ENCODE measurements at places on chromosomes 3 and 15.

DNA sequence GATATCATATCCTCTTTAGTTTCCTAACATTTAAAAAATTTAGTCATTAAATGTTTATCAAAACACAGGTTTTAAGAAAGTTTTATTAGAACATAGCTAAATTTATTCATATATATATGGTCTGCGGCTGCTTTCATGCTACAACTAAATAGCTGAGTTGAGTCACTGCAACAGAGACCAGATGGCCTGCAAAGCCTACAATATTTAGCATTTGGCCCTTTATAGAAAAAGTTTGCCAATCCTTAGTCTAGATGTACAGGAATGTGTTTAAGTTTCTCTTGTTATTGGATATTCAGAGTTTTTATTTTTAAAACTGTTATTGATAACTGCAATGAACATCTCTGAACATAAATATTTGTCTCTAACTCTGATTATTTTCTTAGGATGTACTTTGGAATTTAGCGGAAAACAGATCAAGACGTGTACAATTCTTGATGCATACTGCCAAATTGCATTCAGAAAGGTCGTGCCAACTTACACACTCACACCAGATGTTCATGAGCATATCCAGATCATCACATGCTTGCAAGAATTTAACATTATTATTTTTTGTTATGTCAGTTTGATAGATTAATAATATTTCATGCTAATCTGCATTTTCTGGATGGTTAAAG, 157.9 kb downstream of the STAC start:
- DNase-seq, result no peak

DNA sequence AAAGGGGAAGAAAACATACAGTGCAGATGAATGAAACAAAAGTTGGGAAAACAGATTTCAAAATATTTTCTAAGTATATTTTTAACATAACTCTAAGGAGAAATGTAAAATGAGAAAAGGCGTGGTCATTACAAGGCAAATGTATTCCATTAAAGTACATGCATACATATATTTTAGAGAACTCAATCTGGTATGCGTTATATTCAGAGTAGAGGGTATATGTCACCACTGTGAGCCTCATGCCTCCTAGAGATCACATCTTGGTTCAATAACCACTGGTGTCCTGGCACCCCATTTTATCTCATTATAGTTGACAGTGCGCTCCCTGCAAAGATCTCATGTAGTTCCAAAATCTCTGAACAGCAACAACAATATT, 77.5 kb downstream of the SMARCC1 start:
- DNase-seq, result no peak

- DNase-seq, result no peak
These were observed 34.6 kb downstream of the IGSF10 start for GRCh38 chr3:151426341-151426657.

DNA sequence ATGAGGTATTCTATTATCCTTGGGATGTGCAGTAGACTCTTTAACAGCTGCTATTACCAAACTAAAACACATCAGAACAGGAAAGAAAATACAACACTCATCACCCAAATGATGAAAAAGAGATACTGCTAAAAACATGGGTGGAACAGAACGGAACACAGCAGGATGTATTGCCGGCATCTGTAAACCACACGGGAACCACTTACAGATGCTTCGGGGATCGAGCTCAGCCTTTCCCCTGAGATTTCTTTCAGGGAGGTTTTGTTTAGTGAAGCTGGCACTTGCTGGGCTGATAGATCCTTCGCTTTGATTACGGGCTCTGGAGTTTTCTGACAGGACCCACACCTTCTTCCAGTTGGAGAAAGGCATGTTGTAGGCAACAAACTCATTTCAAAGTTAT, 182.3 kb upstream of the FAM3D start:
- peak; percentile 36 for DNase-seq

GRCh38 chr15:57557267-57557666, 34.4 kb upstream of the MYZAP start:
- DNase-seq, result no peak

DNA sequence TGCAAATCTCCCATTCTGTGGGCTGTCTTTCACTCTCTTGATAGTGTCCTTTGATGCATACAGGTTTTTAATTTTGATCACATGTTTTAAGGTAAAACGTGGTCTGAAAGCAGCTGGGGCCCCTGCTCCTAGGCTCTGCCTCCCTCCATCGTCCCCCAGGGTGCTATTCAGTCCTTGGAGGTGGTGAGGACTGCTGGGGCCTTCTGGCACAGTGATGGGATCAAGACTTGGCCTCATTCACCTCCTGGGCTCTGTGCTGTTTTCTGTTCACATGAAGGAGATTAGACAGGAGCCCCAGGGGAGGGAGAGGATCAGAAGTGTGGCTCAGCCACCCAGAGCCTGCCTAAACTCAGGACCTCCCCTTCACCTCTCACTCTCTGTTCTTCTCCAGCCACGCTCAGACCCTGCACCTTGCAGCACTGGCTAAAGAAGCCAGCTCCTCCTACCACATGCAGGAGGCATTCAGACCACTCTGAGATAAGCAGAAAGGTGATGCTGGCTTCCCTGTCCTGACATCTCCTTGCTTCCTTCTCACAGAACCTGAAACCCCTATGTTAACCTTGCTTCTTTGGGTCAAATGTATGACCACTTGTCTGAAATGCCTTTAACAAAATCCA, 43.9 kb downstream of the PAQR5 start:
- no peak for DNase-seq

DNA sequence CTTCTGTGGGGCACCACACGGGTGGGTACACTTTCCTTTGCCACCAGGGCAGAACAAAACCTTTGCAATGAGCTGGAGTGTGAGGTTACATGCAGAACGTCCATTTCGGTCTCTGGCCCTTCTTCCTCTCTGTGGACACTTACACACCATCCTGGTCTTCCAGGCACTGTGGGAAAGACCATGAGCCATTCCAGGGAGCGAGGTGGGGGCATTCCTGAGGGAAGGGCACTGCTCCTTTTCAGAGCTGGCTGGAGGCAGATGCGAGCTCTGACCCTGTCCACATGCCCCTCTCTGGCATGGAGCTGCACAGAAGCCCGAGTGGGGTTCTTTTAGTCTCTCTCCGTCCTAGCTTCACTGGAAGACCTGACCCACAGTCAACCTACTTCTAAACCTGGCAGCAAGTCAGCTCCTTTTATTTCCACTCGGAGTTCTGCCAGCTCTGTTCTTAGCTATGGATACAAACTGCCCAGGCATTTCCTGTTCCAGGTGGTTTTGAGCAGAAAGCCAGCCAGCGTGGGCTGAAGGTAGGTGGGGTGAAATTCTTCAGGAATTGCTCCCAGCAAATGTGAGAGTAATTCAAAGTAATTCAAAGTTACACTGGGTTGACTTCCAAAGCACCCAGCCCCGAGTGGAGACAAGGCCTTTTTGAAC, 281.4 kb downstream of the ADAMTS17 start:
- no peak for DNase-seq

DNA sequence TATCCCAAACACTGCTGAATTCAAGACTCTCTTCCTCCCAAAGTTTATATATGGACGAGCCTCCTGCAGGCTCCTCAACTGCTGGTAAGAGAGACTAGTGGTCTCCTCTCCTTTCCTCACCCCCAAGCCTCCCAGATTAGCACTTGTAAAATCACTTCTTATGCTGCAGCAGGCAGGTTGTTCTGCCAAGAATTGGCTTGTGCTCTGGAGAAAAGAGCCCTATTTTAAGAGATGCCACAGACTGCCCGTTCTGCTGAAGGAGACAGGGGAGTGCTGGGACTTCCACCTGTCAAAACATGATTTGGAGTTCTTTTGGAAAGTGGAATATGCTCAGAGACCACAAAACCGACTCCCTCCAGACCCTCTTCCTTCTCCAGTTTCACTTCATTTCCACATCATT, 230.9 kb upstream of the EIF1B start:
- no peak for DNase-seq

DNA sequence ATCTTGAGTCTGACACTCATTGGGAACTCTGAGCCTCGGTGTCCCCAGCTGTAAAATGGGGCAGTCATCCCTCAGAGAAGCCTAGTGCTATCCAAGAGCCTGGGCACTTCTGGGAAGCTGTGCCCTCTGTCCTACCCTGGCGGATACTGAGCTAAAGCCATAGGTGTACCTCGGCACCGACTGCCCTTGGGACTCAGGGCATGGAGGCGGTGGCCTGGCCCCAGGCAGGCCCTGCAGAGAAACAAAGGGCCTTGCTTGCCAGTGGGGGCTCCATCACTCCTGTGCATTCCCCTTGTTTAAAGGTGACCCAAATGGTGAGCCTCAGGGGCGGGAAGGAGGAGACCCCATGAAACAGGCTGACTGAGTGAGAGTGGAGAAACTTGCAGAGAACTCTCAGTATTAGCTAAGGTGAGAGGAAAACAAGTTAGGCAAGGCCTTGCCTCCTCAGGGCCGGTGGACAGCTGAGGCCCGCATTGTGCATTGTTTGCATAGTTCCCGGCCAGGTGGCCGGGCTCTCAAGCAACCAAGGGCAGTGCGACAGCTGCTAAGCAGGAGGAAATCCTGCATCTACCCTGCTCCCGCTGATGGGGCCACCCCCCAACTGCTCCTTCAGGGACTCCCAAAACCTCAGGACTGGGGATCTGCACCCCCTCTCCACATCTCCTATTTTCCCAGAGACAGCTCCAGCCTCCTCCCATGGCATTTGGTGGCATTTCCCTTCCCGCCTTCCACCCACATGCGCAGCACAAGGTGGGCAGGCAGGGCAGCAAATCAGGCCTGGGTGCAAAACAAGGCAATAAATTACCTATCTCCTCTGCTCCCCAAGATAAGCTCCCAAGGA, 4.3 kb downstream of the PFKFB4 start:
- no peak for DNase-seq

GRCh38 chr3:188720636-188721035, 451.1 kb upstream of the TPRG1 start:
- no peak for DNase-seq

DNA sequence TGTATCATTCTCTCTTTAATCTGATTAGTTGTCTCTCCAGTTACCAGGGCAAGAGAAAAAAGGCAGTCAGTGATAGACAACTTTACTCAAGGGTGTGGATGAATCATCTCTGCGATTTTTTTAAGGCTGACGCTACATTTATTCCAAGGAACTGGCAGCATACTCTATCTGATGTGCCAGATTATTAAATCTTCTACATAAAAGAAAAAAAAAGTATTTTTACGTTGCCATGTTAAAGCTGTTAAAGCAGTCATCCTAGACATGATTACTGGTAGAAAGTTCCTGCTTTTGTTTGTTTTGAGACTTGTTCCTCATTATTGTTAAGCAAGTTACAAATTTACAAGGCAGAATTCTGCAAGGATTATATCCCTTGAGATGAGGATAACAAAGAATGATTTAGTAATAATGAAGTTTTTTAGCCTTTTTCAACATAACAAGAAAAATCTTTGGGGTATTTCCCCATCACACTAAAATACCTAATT, 121.7 kb downstream of the CBLB start:
- no peak for DNase-seq

DNA sequence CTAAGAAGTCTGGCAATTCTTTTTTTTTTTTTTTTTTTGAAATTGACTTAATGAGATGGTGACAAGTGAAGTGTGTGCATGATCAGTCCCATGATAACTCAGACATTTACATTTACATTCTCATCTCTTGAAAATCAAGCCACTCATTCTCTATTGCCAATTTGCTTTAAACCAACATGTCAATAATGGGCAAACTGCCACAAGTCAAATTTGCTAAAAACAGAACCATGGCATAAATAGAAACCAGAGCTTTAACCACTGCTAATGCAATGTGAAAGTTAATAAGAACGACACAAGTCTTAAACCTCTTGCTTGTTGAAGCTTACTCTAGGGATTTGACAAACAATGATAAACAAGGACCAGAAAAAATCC, 12.0 kb upstream of the COL8A1 start:
- DNase-seq, result no peak

- no peak for DNase-seq
These were observed 65.7 kb downstream of the RARB start for GRCh38 chr3:25493786-25494185.

- DNase-seq, result no peak
These were observed 48.1 kb upstream of the PCSK6 start for GRCh38 chr15:101537483-101538080.

DNA sequence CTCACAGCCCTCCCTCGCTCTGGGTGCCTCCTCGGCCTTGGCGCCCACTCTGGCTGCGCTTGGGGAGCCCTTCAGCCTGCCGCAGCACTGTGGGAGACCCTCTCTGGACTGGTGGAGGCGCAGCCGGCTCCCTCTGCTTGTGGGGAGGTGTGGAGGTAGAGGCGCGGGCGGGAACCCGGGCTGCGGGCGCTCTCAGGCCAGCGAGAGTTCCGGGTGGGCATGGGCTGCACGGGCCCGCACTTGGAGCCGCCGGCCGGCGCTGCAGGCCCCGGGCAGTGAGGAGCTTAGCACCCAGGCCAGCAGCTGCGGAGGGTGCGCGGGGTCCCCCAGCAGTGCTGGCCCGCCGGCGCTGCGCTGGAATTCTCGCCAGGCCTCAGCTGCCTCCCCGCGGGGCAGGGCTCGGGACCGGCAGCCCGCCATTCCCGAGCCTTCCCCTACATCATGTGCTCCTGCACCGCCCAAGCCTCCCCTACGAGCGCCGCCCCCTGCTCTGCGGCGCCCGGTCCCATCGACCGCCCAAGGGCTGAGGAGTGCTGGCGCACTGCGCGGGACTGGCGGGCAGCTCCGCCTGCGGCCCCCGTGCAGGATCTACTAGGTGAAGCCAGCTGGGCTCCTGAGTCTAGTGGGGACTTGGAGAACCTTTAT, 46.0 kb upstream of the GSK3B start:
- no peak for DNase-seq

- no peak for DNase-seq
These were observed 637.8 kb downstream of the MAGI1 start for GRCh38 chr3:65400899-65401298.

DNA sequence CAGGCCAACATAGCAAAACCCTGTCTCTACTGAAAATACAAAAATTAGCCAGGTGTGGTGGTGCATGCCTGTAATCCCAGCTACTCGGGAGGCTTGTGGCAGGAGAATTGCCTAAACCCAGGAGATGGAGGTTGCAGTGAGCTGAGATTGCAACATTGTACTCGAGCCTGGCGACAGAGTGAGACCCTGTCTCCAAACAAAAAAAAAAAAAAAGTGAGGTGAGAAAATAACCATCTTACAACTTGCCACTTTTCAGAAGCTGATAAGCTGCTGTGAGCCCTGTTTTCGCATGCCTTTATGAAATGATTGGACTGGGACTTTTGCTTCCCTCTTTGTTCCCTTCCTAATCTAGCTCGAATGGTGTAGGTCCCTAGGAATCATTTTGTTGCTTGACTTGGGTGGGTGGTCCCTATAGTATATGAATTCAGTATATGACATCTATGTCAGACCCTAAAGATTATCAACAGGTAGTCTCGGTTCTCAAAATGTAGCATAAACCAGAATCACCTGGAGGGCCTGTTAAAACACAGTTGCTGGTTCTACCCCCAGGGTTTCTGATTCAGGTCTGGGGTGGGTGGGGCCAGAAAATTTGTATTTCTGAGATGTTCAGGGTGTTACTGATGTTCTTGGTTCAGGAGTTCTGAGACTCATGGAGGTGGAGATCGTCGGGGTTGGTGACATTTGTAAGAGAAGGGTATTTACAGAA, 107.9 kb downstream of the FNDC3B start:
- no peak for DNase-seq

DNA sequence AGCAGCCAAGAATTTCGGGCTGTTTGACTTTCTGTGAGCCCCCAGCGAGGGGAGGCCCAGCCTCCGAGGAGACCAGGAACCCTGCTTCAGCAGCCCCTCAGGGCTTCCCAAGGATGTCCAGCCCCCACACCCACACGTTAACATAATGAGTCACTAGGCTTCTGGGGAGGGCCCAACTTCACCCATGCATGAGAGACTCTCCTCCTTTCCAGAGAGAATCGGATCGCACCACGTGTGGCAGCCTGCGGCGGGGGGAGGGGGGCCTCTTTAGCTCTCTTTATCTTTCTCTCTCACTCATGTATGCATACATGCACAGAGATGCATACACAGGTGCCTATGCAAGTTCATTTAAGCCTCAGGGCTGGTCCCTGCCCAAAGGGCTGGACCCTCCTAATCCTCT, 3.1 kb upstream of the AP2M1 start:
- DNase-seq, result no peak
